Posterior cingulate gyrus (tissue), 11 donors: ENCODE measurements at places on chromosomes 11 and 22.

DNA sequence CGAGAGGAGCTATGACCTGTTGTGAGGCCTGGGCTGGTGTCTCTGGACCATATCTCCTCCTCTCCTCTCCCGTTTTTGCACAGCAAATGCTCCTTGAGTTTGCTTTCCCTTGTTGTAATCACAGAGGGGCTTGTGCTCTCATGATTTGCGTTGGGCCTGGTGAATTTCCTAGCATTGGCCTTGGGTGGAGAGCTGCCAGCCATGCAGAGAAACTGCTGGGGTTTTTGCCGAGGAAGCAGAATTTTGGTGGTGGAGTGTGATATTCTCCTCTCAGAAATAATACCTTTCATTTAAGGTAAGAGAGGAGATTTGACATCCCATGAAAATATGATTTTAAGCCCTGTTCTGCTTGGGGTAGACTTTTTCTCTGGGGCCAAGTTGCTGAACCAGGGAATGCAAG lies 175.7 kb upstream of the CADM1 start:
- no peak for DNase-seq

DNA sequence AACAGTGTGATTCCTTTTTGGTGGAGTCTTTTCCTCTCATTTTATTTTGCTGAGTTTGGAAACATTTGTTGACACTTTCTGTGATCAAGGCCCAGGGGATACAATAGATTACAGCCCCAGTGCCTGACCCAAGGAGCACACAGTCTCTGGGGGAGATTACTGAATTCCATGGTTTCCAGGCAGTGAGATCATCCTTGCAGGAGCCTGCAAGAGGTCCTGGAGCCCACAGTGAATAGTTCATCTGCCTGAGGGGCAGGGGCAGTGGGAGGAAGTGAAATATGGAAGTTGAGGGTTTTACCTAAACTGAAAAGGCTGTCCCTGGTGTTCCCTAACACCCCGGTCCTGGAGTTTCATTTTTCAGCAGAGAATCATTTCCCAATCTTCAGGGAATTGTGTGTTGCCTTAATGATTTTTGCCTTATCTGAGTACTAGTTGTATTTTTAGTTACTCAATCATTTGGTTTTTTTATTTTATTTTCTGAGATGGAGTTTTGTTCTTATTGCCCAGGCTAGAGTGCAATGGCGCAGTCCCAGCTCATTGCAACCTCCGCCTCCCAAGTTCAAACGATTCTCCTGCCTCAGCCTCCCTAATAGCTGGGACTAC lies 7.7 kb downstream of the CCS start:
- no peak for DNase-seq

GRCh38 chr11:2730272-2731129 lies 30.7 kb upstream of the KCNQ1OT1 start:
- no peak for DNase-seq

- no peak for DNase-seq
Observed at GRCh38 chr22:50269573-50269969, 609 bp downstream of the MAPK11 start.

- no peak for DNase-seq
Observed at GRCh38 chr11:64146036-64146955, 19.6 kb downstream of the MACROD1 start.

GRCh38 chr11:75714211-75714610 lies 3.4 kb upstream of the MOGAT2 start:
- DNase-seq = no peak

GRCh38 chr11:92711926-92712325 lies 257.5 kb upstream of the MTNR1B start:
- no peak for DNase-seq
